ENCODE measurements at places on chromosomes 5 and 9.

DNA sequence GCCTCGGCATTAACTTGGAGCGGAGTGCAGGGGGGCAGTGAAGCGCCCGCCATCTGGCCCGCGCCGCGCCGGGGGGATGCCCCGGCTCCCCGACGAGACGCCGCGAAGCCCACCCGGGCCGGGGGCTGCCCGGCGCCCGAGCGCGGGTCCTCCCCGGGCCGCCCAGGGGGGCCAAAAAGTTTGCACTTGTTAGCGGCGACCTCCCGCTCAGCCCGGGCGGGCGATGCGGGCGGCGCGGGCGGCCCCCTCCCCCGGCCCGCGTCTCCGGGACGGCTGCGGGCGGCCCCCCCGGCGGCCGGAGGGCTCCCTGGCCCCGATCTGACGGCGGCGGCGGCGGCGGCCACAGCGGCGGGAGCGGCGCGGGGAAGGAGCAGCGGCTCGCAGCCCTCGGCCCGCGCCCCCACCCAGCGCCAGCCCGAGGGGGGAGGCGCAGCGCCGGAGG, at the start of gene NTNG2:
Gene NTNG2 (plus strand): TSS at position 316 of the 442 bp plus-strand sequence. CDS start 4,774 bp downstream, outside the sequence.
- DNase-seq: no peak

- no peak for DNase-seq
These were observed 295.7 kb downstream of the DNAH5 start for GRCh38 chr5:13648822-13649221.

GRCh38 chr5:11048760-11049159, 287.7 kb upstream of the DAP start:
- no peak for DNase-seq

- DNase-seq: no peak
These were observed 2141.6 kb upstream of the C9orf72 start for GRCh38 chr9:29714860-29715259.

DNA sequence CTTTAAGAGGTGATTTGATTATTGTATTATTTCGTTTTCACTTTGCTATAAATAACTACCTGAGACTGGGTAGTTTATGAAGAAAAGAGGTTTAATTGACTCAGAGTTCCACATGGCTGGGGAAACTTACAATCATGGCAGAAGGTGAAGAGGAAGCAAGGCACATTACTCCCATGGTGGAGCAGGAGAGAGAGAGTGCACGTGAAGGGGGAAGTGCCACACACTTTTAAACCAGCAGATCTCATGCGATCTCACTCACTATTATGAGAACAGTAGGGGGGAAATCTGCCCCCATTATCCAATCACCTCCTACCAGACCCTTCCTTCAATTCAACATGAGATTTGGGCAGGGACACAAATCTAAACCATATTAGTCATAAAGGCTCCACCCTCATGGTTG, 36.1 kb upstream of the NDFIP1 start:
- DNase-seq: no peak

GRCh38 chr5:9370256-9370655, 175.6 kb downstream of the SEMA5A start:
- DNase-seq: no peak

GRCh38 chr9:77731930-77732329, 83.8 kb upstream of the GNA14 start:
- DNase-seq: no peak

DNA sequence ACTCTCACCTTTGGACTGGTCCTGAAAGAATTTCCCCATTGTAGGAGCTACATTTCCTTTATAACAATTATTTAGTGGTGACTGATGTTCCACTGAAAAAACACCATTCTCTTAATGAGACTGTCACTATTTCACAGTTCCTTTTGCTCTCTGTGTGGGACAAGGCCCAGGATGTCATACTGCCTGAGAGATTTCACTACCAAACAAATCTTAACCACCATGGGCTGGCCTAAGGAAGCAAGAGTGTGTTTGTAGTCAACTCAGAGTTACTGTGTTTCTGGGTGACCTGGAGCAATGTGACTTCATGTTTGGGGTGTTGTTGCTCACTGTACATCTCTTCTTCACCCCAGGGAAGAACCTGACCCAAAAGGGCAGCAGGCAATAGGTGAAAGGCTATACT, 50.1 kb upstream of the ZNF608 start:
- DNase-seq: no peak

All from activated CD8-positive, alpha-beta memory T cell treated with anti-CD3 and anti-CD28 coated beads for 4 hours (primary cell).